ENCODE measurements at places on chromosomes 12 and 14. TPM values are rescaled to one million over a fixed set of nuclear protein-coding genes. Genes with fewer than 3 reads are reported as not detected.

Gene INHBE
- total RNA-seq, result 0.45 TPM

DNA sequence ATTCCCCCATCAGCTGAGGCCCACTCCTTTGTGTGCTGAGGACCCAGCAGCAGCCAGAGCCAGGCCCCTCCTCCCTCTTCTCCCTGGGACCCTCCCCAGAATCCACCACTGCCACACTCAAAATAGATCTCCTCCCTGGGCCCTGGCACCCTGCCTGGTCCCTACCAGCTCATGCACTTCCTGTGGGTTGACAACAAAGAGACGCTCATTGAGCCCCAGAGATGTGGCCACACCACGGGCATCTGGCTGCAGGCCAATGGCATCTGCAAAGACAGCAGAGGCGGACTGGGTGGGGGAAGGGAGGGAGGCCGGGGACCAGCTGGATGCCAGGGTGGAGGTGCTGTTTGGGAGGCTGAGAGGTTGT is 16.0 kb upstream of the ENDOU start:
- no peak for DNase-seq

Gene C1S
- 4.3 TPM for total RNA-seq

DNA sequence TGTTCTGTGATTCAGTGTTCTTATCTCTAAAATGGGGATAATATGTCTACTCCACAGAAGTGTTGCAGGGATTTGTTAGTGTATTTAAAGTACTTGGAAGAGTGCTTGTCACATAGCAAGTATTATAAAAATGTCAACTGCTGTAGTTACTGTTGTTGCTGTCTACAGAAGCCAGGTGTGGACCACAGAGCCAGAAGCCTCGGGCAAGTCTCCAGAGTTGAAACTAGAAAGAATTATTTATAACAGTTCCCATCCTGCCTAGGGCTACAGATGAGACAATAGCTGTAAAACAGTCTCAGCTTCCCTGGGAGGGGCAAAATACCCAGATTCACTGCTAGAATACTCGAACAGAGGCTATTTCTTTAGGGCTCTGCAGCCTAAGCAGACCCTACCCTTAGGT is 55.4 kb upstream of the FUT8 start:
- no peak for DNase-seq

Gene ZC2HC1C
- 0.88 TPM for total RNA-seq

Gene ASCL1
- not detected for total RNA-seq

DNA sequence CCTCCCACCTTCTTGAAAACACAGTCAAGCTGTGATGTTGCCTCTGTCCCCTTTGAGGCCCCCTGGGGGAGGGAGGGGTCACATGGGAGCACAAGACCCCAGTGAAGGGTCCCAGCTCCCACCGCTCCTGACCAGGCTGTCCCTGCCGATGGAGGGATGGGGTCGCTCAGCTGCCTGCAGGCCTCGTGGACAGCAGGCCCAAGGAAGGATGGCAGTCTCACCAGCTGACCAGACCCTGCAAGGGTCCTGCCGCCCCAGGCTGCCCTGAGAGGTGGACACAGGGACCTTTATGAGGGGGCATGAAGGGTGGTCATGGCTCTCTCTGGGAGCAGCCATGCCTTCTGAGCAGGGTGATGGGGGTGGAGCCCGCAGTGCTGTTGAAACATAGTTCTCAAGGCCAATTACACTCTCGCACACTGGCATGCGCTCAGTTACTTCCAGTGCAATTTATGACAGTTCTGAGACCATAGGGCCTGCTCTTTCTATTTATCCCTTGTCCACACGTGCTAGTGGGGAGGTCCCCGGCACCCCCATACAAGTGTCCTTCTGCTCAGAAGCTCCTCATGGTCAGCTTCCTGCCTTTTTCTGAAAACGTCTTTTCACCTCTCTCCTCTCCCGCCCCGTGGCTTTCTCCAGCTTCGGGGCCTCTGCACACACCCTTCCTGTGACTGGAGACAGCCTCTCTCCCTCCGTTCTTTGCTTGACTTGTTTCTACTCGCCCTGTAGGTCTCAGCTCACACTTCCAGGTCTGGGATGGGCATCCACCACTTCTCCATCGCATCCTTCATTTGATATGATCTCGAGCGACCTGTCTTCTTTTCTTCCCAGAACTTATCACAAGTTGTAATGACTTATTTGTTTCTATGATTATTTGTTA is 313.1 kb downstream of the ADGRD1 start:
- DNase-seq, result no peak

Gene RASSF9
- not detected for total RNA-seq

- no peak for DNase-seq
Measured at GRCh38 chr12:39062266-39062996, 157.0 kb upstream of the CPNE8 start.

DNA sequence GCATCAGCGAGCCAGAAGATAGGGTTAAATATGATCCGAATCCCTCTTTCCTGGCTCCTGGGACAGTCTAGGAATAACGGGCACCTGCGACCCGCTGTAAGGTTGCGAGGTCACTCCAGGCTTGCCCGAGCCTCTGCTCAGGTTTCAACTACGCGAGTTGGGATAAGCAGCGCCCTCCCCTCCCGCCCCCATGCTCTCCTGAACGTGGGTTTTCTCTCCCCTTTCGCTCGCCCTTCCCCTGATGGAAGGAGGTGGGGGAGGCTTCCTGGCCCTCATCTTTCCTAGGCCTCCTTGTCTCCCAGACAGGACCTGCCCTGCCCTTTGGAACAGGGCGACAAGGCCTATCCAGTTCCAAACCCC is 753 bp upstream of the ATP5MC2 start:
- DNase-seq, result no peak

DNA sequence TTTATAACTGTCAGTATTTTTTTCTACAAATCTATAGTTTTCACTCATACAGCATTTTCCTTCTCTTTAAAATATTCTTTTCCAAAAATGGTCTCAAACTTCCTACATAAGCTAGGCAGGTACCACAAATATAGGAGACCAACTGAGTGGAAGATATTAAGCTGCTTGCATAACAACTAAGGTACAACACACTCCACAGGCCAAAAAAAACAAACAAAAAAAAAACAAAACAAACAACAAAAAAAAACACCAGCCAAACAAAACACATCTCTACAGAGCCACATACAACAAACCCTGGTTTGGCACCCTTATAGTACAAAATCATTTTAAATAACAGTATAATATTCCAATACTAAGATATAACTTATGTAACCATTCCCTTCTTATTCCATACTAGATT is 50.1 kb downstream of the SLC2A13 start:
- no peak for DNase-seq

DNA sequence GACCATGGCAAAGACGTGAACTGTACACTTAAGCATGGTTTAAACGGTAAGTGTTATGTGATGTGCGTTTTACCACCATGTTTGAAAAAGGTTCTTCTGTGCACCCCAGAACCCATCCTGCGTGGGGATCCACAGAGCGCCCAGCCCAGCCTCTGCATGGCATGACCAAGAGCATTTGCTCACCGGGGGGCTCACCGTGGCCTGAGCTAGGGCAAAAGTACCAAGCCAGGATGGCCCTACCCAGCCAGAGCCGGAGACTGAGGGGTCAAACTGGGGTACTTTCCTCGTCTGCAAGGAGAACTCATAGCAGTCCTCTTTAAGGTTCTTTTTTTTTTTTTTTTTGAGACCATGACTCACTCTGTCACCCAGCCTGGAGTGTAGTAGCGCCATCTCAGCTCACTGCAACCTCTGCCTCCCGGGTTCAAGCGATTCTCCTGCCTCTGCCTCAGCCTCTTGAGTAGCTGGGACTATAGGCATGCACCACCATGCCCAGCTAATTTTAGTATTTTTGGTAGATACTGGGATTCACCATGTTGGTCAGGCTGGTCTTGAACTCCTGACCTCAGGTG is 16.4 kb upstream of the ANKRD9 start:
- no peak for DNase-seq

Data from natural killer cell treated with Interleukin-12 subunit alpha and Interleukin-12 subunit beta and Interleukin-15 and Interleukin-18, amount 100 ng/mL, for 72 hours (primary cell).